Naive thymus-derived CD4-positive, alpha-beta T cell (primary cell): ENCODE measurements at places on chromosomes 7 and 10. TPM values are rescaled to one million over a fixed set of nuclear protein-coding genes. Genes with fewer than 3 reads are reported as not detected.

Gene CLRN3
- not detected for total RNA-seq

Gene CAMK2B
- total RNA-seq, result 0.61 TPM

Gene GALNT17
- not detected for total RNA-seq

Gene ATRNL1
- not detected for total RNA-seq

Gene FZD8
- total RNA-seq, result 1.7 TPM

DNA sequence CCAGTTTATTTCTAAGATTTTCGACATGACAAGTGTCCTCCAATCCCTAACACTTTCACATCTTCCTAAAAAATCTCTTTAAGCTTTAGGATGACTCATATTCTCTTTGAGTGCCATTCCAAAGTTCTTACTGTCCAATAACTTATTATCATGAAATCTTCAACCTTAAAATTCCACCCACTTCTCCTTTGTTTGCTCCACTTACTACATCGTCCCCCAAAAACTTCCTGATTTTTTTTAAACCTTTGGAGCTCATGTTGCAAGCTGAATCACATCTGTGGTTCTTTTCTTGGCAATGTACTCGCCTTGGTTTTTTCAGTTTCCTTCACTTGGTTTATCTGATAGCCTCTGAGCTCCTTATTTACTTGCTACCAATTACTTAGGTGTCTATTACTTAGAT, 39.2 kb upstream of the JCAD start:
- no peak for DNase-seq

DNA sequence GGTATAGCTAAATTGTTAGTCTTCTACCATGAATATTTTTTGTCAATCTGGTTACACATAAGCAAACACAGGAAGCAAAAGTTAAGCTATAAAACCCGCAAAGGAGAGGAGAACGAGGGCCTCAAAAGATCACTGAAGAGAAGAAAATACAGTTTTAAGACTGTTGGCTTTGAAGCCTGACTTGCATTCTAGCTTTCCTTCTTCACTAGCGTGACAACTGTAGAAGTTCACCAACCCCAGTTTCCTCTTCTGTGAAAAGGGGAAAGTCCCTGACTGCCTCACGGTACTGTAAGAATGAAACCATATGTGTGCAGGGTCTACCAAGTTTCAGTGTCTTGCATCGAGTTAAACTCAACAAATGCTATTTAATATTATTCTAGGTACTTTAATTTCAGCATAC, 7.5 kb upstream of the LRRN3 start:
- peak; percentile 90 for DNase-seq

GRCh38 chr7:96739609-96740008, 30.0 kb upstream of the SEM1 start:
- no peak for DNase-seq

DNA sequence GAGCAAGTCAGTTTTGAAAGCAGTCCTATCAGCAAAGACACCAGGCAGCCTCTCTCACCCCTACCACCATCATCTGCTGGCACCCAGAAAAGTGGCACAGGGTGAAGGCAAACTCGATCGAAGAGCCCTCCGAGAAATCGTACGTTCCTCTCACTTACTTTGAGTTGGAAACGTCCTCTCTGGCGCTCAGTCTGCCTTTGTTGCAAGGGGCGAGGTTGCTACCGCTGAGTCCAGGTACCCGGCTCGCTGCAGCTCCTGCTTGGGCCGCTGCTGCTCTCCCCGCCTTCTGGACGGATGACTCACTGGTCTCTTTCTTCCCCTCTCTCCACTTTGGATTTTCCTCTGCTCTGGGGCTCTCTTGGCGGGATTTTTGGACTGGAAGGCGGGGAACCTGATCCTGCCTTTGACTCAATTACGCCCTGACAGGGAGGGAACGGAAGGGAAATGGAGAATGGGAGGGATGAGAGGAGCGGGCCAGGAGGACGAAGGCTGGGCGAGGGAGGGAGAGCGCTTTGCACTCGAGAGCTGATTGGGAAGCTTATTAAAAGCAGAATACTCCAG, at the start of gene PTN:
PTN (minus strand) TSS at position 453 of the 561 bp plus-strand sequence. CDS start 88,760 bp downstream, outside the sequence.
- no peak for DNase-seq

GRCh38 chr7:42448901-42449300, 211.9 kb upstream of the GLI3 start:
- DNase-seq, result no peak

- no peak for DNase-seq
These were observed 62.5 kb downstream of the ZNF37A start for GRCh38 chr10:38156416-38157269.

DNA sequence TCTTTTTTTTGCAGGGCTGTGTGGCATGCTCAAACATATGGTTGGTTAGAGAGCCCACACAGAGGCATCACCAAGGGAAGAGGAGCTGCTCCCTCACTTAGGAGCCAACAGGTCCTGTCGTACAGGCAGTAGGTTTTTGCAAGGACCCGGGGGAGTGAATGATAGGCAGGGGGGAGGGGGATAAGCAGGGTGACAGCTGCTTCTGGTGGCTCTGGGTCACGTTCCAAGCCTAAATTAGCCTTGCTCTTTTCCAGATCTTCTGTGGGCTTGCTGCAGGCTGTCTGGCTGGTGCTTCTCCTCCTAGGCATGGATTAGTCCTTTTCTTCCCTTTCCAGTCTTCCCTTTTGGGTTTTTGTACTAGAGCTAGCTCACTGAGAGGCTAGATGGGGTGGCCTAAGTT, 117.7 kb upstream of the PODXL start:
- no peak for DNase-seq

DNA sequence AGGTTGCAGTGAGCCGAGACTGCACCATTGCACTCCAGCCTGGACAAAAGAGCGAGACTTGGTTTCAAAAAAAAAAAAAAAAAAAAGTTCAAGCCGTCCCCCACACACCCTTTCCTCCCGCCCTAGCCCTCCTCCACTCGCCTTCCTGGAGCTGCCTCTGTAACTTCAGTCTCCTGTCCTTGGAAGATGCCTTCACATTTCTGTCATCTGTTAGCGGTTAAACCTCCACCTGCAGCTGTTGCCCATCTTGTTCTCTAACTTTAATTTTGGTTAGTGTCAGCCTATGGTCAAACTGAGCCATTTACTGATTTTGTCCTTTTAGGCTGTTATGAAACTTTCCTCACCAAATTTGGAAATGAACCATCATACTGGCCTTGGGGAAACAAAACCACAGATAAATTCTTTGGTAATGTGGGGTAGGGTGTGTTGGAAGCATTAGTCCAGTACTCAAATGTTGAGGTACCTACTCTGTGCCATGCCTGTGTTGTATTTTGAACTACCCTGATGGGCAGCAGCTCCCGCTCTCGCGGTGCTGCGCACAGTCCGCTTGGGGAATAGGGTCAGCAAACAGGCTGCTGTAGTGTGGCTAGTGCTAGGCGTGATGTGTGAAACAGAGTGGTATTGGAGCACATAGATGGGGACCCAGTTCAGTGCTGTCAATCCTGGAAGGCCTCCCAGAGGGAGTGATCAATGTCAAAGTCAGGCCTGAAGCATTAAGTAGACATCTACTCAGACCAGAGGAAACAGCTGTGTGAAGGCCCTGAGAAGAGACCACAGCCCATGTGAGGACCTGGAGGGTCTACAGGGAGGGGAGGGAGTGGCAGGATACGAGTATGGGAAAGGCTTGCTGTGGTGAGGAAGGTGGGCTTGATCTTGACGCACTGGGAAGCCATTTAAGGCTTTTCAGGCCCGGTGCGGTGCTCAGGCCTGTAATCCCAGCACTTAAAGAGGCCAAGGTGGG, 26.9 kb downstream of the SFXN4 start:
- DNase-seq, result no peak
